ENCODE measurements at places on chromosomes 11 and 22. TPM values are rescaled to one million over a fixed set of nuclear protein-coding genes. Genes with fewer than 3 reads are reported as not detected.

The MS4A5 gene
- total RNA-seq: not detected

The XKR3 gene
- not detected for total RNA-seq

The MUC2 gene
- total RNA-seq: not detected

The FXYD2 gene
- 2,527 TPM for total RNA-seq

The CARD18 gene
- not detected for total RNA-seq

The TUB gene
- 6.8 TPM for total RNA-seq

DNA sequence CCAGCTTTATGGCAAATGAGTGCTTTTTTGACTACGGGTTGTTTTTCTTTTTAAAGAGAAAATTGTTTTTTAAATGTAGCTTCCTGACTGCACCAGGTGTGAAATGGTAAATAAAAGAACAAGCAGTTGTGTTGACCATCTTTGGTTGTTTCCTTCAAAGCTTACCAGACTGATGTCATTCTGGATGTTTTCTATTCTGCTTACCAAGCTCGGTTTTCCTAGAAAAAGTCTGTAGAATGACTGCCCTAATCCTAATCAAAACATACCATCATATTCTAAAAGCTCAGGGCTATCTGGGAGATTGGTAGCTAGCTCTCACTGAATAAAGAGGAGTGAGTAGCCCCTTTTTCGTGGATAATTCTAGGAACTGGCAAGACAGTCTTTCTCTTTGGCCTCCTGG lies 77.7 kb downstream of the GAB2 start:
- no peaks in the 10 kb centered on the region for H3K4me1 ChIP-seq
- H3K27me3 ChIP-seq: no peaks in the 10 kb centered on the region
- H3K27ac ChIP-seq: no peak overlapping the region
- no peak overlapping the region for H3K4me3 ChIP-seq
- no peak for DNase-seq

DNA sequence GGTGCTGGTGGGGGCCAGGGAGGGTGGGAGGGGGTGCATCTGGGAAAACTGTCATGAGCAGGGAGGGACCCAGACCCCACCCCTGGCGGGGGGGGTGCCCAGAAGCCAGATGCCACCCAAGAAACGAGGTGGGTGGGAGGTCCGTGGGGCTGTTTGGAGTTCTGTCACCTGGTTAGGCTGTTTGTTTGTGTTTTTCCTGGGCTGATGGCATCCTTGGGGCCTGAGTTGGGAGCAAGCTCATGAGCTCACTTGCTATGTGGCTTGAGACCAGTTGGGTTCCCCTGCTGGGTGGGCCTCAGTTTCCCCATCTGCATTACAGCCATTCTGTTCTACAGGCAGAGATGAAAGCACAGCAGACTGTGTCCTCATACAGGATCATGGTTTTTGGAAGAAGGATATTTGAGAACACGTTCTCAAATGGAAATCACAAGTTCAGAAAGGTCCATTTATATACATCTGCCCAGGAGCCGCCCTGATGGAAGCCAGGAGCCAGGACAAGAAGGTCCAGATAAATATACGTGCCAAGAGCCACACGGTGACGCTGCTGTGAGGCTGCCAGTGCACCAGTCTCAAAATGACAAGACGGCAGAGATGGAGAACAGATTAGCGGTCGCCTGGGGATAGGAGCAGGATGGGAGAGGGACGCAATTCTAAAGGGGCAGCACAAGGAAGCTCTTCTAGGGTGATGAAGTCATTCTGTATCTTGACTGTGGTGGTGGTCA lies 312.9 kb downstream of the MN1 start:
- no peaks in the 10 kb centered on the region for H3K4me1 ChIP-seq
- H3K36me3 ChIP-seq: no peaks in the 10 kb centered on the region
- H3K27me3 ChIP-seq: no peaks in the 10 kb centered on the region
- no peak overlapping the region for H3K27ac ChIP-seq
- DNase-seq: peak; percentile 52

GRCh38 chr11:130213143-130213978 lies 53.8 kb downstream of the ST14 start:
- H3K4me1 ChIP-seq: peaks cover 10% of the 10 kb centered on the region
- H3K4me3 ChIP-seq: no peak overlapping the region
- DNase-seq: peak; percentile 75
- H3K27me3 ChIP-seq: no peaks in the 10 kb centered on the region
- H3K27ac ChIP-seq: no peak overlapping the region
- H3K36me3 ChIP-seq: no peaks in the 10 kb centered on the region

DNA sequence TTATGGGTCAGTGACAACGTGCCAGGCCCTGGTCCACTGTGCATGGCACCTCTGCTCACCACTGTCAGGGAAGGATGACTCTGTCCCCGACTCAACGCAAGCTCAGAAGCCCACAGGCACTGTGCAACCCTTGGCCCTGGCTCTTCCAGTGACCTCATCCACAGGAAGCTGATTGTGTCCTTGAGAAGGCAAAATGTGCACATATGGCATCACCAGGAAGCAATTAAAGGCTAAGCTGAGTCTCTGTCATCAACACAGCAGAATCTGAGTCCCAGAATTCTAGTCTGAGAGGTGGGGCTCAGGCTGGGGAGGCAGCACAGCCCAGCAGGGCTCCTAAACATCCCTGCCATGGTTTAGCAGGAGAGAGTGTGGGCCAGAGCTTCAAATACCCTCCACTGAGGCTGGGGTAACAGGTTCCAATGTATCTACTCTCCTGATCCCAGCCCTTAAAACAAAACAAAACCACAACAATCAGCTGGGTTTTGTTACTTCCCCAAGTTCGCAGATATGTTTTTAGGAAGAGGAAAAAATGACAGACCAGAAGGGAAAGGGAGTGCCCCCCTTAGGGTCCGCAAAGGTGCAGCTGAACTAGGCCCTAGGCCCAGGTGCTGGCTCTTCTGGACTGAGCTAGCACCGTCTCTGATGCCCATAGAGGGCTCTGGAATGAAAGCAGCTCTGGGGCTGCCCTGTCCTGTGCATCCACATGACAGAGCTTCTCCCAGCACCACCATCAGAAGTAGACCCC lies 33.5 kb upstream of the GNAZ start:
- H3K27me3 ChIP-seq: no peaks in the 10 kb centered on the region
- H3K36me3 ChIP-seq: no peaks in the 10 kb centered on the region
- no peak overlapping the region for H3K4me3 ChIP-seq
- no peak overlapping the region for H3K27ac ChIP-seq
- DNase-seq: no peak
- H3K4me1 ChIP-seq: no peaks in the 10 kb centered on the region

- peaks cover 5% of the 10 kb centered on the region for H3K36me3 ChIP-seq
- H3K27ac ChIP-seq: no peak overlapping the region
- DNase-seq: no peak
- peaks cover 9% of the 10 kb centered on the region for H3K4me1 ChIP-seq
- no peak overlapping the region for H3K4me3 ChIP-seq
- H3K27me3 ChIP-seq: no peaks in the 10 kb centered on the region
These were observed 3.4 kb upstream of the DPP3 start for GRCh38 chr11:66476841-66477251.

DNA sequence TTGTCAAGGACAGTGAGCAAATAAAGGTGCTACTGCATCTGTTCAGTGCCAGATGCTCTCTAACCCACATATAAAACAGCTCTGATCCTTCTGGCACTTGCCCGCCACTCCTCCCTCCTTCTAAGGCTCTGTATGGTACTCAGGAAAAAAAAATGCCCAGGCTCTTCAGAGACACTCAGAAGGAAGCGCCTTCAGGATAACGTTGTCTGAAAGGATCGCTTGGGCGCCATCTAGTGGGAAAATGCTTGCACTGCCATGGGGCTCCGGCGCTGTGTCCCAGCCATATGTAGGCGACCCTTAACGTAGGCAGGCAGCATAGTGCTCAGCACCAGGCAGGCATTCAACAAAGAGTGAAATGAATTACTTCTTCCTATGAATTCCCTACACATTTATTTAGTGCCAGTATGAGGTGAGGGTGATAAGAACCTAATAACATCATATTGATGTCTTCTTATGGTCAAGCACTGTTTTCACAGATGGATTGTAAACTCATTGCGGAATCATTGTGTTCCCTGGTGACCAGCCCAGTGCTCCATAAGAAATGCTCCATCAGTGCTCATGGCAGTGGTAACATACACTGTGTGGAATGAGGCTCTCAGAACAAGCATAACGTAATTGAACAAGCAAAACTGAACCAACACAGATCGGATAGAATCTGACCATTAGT lies 39.6 kb downstream of the PAMR1 start:
- no peaks in the 10 kb centered on the region for H3K27me3 ChIP-seq
- no peaks in the 10 kb centered on the region for H3K36me3 ChIP-seq
- H3K4me1 ChIP-seq: no peaks in the 10 kb centered on the region

- peaks cover 28% of the 10 kb centered on the region for H3K36me3 ChIP-seq
- no peak for DNase-seq
- H3K27me3 ChIP-seq: no peaks in the 10 kb centered on the region
- H3K27ac ChIP-seq: no peak overlapping the region
- no peaks in the 10 kb centered on the region for H3K4me1 ChIP-seq
These were observed 5.2 kb downstream of the ACAD8 start for GRCh38 chr11:134258577-134258976.

DNA sequence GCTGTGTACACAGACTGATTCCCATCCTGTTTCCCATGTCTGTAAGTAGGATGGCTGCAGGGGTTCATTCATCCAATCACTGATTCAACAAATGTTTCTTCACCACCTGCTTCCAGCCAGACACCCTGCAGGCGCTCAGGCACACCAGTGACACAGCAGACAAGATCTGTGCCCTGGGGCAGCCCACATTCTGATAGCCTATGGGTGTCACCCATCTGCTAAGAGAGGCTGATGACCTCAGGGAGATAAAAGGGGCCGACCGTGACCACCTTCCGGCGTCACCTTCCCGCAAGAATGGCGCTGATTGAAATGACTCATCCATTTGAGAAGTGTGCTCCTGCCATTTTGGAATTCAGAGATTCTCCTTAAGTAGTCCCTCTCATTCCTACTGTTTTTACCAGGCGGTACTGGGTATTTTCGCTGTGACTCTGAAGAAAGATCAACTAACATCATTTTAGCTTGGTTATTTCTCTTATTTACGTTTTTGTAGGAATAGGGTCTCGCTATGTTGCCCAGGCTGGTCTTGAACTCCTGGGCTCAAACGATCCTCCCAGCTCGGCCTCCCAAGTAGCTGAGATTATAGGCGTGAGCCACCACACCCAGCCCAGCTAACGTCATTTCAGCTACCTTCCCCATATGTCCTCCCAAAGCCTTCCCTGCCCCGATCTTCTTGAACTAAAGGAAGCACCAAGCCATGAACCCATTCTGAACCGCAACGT lies 73.2 kb upstream of the BID start:
- no peak overlapping the region for H3K27ac ChIP-seq
- DNase-seq: no peak
- H3K27me3 ChIP-seq: no peaks in the 10 kb centered on the region
- peaks cover 7% of the 10 kb centered on the region for H3K4me1 ChIP-seq
- H3K4me3 ChIP-seq: no peak overlapping the region
- H3K36me3 ChIP-seq: no peaks in the 10 kb centered on the region

- H3K36me3 ChIP-seq: no peaks in the 10 kb centered on the region
- no peaks in the 10 kb centered on the region for H3K27me3 ChIP-seq
- H3K27ac ChIP-seq: no peak overlapping the region
- DNase-seq: peak; percentile 82
- no peak overlapping the region for H3K4me3 ChIP-seq
These were observed 99.9 kb upstream of the FGF3 start for GRCh38 chr11:69918938-69919650.

GRCh38 chr22:43482318-43482625 lies 70.5 kb downstream of the MPPED1 start:
- H3K36me3 ChIP-seq: no peaks in the 10 kb centered on the region
- no peak overlapping the region for H3K4me3 ChIP-seq

- no peak overlapping the region for H3K4me3 ChIP-seq
- H3K27me3 ChIP-seq: no peaks in the 10 kb centered on the region
- no peaks in the 10 kb centered on the region for H3K36me3 ChIP-seq
- no peaks in the 10 kb centered on the region for H3K4me1 ChIP-seq
- no peak for DNase-seq
These were observed 299.3 kb downstream of the NXPE2 start for GRCh38 chr11:114977651-114978050.

DNA sequence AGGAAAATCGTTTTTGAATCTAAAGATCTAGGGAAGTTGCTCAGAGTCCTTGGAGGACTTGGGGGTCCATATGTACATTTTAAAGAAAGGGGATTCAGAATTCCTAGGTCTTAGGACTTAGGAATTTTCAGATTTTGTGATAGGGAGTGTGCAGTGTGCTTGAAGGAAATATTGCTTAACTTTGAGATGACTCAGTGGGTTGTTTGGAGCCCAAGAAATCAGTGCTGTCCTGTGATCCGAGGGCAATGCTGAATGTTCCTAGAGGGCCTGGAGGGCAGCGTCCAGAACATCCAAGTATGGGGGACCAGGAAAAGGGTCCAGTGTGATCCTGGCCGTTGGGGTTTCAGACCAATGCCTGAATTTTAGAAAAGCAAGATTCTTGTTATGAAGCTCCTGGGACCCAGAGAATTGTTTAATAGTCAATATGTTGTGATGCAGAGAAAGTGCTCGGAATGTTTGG lies 3.1 kb upstream of the IGF2 start:
- no peak overlapping the region for H3K4me3 ChIP-seq
- no peaks in the 10 kb centered on the region for H3K4me1 ChIP-seq
- H3K36me3 ChIP-seq: no peaks in the 10 kb centered on the region
- H3K27ac ChIP-seq: no peak overlapping the region
- no peak for DNase-seq
- peaks cover 35% of the 10 kb centered on the region for H3K27me3 ChIP-seq

GRCh38 chr22:40498420-40499208 lies 128.2 kb downstream of the SGSM3 start:
- H3K36me3 ChIP-seq: no peaks in the 10 kb centered on the region
- no peak for DNase-seq
- H3K27me3 ChIP-seq: no peaks in the 10 kb centered on the region
- H3K4me1 ChIP-seq: no peaks in the 10 kb centered on the region

- no peaks in the 10 kb centered on the region for H3K4me1 ChIP-seq
- no peaks in the 10 kb centered on the region for H3K36me3 ChIP-seq
- H3K27me3 ChIP-seq: no peaks in the 10 kb centered on the region
- no peak overlapping the region for H3K4me3 ChIP-seq
- DNase-seq: no peak
- no peak overlapping the region for H3K27ac ChIP-seq
These were observed 215.0 kb upstream of the E2F8 start for GRCh38 chr11:19455731-19456130.

DNA sequence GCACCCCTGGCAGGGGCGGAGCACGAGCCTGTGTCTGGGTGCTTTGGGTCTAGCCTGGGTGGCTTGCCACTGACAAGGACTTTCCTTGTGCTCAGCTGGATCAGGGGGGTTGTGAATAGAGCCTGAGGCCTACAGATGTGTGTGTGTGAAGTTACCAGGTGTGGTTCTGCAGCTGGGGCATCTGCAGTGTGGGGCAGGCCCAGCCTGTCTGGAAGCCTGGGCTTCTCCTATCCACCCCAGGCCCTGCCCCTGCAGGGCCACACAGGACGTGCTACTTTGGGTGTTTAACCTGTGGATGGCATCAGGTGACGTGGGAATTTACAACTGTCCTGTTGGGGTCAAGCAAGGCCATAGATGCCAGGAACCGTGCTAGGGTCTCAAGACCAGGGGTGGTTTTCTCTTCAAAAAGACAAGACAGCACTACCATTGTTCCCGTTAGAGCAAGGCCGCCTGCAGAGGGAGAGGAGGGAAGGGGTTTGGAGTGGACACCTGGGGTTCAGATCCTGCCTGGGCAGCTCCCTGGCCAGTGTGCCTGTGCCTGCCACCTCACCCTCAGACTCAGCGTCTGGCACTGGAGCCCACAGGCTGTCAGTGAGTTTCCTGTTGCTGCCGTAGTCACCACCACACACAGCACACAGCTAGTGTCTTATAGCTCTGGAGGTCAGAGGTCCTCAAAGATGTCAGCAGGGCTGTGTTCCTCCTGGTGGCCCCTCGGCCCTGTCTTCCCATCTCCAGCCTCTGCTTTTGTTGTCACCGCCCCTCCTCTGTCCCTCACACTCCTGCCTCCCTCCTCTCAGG lies 31.6 kb downstream of the CTTN start:
- no peak overlapping the region for H3K27ac ChIP-seq
- no peak overlapping the region for H3K4me3 ChIP-seq
- H3K27me3 ChIP-seq: no peaks in the 10 kb centered on the region
